Hematopoietic multipotent progenitor cell treated with erythropoietin and hydrocortisone succinate and interleukin-3 and kit ligand, for 6 days (in vitro differentiated cells): ENCODE measurements at places on chromosomes 6 and 20.

- DNase-seq, result no peak
Observed at GRCh38 chr6:22903826-22904225, 334.5 kb downstream of the HDGFL1 start.

GRCh38 chr20:46970937-46971630 is 76.4 kb downstream of the EYA2 start:
- DNase-seq, result peak; percentile 45

DNA sequence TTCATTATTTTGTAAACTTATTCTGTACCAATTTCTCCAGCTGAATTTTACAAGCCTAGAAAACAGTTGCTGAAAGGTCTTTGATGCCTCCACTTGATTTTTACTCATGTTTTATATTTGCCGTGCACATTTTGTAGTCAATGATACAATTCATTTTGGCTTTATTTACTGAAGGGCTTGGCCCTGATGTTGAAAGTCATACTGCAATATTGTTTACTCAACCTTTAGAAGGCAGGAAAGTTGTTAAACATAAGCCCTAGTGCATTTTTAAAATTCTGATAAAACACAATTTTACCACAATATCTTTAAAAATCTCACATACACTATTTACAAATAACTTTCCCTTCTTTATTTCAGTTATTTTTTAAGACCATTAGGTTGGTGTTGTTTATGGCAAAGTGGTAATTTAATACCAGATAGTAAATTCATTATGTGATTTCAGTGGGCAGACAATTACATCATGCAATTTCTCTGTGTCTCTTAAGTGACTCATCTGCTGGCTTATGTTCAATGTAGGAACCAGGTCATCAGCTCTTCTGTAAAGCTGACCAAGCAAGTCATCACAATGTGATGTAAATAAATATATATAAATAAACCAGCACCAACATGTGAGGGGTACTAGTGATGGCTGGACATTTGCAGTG is 121.1 kb upstream of the SLC35B3 start:
- no peak for DNase-seq

DNA sequence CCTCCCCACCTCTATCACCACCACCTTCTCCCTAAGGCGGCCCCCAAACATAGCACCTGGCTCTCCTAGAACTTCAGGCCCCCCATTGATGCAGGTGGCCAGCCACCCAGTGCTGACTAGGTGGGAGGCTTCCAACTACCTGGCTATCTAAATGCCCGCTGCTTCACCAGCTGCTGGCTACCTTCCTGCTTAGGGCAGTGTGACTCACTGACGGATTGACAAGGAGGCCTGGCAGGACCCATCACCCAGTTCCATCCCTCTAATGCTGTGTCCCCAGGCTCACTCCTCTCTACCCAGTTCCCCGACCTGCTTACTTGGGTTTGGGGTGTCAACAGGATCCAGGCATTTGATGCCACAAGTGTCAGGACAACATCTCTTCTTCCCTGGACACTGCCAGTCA is 1.1 kb downstream of the SLPI start:
- DNase-seq, result no peak

GRCh38 chr20:358891-359555 is 12.1 kb downstream of the NRSN2 start:
- no peak for DNase-seq

GRCh38 chr20:21509079-21509596 is 4.7 kb downstream of the NKX2-2 start:
- no peak for DNase-seq

DNA sequence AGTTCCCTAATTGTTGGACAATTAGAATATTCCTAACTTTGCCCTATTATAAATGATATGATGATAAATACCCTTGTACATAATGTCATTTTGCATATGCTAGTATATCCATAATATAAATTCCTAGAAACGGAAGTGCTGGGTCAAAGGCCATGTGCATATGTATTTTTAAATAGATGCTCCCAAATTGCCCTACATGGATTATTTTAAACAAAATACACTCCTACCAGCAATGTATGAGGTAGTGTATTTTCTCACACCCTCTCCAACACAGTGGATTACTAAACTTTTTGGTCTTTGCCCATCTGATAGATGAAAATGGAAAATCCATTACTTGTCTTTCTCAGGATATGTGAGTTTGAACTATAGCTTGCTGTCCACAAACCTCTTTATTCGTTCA is 385.1 kb upstream of the JARID2 start:
- DNase-seq, result no peak

DNA sequence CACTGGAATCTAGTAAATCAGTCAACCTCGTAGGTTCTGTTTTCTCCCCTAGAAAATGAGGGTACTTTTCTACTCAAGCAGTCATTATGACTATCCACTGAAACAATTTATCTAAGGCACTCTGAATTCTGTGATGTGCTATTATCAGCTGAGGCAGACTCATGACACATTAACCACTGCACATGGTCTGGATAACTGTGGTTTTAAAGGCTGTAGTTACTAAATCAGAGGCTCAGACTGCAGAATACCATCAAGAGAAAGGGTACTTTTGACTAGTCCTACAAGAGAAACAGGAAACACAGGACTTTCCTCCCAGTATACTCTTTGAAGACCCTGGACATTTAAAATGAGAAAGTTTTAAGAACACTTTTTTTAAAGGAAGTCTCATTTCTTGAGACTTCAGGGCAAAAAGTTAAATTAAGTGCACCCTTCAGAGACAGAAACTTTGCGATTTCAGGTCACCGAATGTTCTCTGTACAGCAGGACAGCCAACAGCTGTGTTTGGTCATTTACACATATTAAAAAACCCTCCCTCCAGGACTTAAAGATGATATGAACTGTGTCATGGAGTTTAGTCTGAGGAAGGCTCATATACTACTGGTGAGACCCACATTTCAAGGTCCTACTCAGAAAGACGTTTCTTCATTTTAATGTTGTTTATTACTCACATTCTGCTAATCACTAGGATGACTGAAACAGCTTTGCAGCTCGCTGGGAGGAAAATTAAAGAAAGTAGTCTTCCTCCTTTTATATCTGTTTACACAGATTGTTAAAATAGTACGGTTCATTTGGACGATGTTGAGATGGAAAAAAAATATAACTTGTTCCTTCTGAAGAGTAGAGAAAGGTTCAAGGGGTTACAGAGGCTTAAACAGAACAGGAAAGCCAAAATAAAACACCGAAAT is 19.9 kb downstream of the ATXN1 start:
- DNase-seq, result peak; percentile 78

DNA sequence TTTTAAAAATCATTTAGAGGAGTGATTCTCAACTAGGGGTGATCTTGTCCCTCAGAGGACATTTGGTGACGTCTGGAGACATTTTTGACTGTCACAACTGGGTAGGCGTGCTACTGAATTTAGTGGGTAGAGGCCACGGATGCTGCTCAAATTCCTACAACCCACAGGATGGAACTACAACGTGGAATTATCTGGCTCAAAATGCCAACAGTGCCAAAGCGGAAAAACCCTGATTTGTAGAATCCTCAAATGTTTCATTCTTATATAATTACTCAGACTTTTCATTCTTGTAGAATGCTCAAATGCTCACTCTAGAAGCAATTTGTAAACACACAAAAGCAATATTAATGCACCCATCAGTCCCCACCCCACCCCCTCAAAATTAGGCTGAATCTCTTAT is 229.8 kb downstream of the ZMYND8 start:
- DNase-seq, result no peak

- DNase-seq, result no peak
Observed at GRCh38 chr6:130743175-130743574, 84.0 kb upstream of the SMLR1 start.

- DNase-seq, result no peak
Observed at GRCh38 chr6:53209681-53210080, 61.0 kb upstream of the GCM1 start.

DNA sequence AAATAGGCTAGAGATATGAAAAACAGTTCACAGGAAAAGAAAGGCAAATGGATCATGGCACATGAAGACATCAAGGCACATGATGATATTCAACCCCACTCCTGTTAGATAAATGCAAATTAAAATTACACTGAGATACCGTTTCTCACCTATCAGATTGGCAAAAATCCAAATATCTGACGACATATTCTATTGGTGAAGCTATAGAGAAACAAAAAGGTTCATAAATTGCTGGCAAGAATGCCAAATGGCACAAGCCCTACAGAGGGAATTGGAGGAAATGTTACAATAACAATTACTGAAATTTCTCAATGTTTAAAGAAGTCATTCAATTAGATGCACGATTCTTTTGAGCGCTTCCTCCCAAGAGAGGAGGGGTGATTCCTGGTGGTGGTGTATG is 45.3 kb upstream of the DSN1 start:
- peak; percentile 68 for DNase-seq

DNA sequence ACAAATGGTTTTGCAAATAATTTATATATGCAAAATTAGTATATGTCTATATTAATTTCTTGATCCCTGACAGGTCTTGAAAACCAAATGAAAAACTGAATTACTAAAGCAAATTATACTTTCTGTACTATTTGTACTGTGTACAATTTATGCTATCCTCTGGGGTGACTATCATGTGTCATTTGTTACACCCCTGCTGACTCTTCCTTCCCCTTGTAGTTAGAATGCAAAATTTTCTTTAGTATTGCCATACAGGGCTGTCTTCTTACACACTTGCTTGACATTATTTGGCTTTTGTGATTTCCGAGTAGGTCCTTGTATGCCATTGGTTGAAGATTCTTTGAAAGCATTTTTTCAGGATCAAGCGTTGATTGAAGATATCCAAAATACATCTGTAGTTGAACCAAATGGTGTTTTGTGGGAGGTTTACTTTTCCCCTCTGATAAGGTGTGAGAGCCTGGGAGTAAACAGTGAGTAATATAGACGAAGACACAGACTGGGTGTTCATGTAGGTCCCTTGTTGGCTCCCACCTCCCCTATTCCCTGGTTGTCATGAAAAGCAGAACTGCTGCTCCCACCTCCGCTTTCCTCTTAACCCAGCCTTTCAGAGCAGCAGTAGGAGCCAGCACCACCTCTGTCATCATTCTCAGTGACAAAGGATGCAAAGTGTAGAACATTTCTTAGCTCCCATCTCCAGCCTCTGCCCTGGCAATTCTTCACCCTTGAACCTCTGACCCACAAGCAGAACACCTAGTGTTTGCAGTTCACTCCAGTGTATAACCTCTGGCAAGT is 29.0 kb downstream of the NCOA7 start:
- DNase-seq, result no peak
